H54 (cell line): ENCODE measurements at places on chromosomes 1 and 21.

- no peak for DNase-seq
These were observed 18.3 kb upstream of the ARID1A start for GRCh38 chr1:26677306-26678115.

DNA sequence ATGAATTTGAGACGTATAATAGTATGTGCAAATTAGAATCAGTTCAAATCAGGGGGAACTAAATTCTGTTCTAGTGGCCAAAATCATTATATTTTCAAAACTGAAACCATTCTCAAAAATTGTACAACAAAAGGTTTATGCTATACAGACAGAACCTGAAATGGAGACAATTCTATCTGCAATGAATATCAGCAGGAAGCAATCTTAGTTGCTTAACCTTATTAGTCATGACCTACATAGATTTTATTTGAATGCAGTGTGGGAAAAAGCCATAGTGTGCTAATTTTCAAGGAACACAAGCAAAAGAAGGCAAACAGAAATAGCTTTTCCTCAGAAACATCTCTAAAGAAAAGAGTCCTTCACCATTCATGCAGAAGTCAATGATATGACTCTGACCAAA is 6.5 kb downstream of the AK5 start:
- no peak for DNase-seq

DNA sequence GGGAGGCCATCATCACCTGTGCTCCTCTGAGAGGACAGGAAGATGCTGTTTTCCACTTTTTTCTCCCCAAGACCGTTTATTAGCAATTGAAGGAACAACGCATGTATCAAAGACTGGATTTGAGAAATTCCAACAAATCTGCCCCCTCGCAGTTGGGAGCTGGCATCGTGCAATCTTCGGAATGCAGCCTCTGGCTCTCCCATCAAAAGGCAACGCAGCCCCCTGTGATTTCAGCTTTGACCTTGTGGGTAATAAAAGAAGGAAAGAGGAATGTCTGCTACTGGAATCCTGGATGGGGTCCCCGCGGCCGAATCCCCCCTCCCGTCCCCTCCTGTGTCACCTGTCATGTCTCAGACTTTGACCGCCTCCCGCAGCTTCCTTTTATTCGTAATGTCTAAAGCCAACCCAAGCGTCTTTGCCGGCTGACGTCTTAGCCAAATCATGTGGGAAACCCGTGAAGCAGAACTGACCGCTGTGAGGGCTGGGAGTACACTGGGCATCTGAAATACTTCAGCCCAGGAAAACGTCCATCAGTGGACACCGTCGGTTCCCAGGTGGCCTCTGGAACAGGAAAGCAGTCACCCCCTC is 101.5 kb downstream of the WDR4 start:
- DNase-seq = no peak

- no peak for DNase-seq
These were observed 28.0 kb downstream of the URB1 start for GRCh38 chr21:32364796-32365195.

GRCh38 chr1:24897263-24898151 is 32.6 kb downstream of the RUNX3 start:
- no peak for DNase-seq
